ENCODE measurements at places on chromosomes 6 and 20.

GRCh38 chr6:104251651-104252050 lies 608.1 kb downstream of the HACE1 start:
- DNase-seq: no peak

DNA sequence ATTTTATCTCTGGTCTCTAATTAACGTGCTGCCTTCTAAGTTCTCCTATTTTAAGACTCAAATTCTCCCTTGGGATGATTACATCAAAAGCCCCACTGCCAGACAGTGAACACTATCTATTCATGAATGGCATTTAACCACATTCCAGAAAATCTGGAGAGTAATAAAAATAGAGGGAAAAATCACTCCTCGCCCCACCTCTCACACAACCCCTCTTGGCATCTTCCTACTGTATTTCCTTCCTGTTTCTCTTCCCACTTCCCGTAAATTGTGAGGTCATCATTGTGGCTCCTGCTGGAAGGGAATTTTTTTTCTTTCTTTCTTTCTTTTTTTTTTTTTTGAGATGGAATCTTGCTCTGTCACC lies 31.5 kb downstream of the RAB44 start:
- DNase-seq: no peak

DNA sequence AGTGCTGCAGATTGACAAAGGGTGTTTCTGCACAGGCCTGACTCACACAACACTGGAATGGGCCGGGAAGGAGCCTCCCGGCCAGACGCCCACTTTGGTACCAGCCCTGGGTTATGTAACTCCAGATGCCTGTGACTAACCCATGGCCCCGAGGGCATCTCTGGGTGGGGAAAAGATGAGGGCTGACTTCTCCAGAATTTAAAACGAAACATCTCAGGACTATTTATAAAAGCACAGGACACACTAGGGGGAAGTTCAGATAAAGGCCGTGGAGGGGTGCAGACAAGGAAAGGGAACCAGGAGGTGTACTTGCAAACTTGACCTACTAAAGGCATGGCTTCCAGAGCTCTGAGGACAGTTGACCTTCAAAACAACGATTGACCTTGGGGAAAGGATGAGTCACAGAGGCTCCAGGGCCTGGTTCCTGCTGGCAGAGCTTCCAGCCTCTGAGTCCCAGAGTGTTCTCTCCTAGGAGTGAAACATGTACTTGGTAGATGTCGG lies 196.9 kb downstream of the NFATC2 start:
- DNase-seq: no peak

DNA sequence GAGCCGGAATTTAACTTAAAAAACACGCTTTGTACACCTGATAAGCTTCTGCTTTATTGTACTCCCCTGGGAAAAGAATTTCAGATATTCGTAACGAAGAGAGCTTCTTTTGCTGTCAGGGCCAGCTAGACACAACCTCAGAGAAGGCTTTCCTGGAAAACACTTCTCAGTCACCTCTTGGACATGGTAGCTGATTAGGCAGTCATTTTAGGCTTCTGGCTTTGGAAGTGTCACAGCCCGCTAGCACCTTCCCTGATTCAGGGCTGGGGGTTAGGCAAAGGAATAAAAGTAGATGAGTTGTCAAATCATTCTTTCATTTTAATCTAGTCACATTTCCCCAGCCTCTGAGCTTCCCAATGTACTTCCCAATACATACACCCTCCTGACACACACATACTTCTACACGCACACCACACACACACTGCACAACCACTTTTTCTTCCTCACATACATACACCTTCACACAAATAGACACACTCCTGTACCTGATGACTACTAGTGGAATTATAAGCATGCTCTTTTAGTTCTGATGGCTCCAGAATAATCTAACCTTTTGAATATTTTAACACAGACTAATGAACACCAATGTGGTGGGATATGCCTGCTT lies 34.9 kb upstream of the TINAG start:
- DNase-seq: no peak

GRCh38 chr20:49909499-49910339 lies 5.6 kb downstream of the SPATA2 start:
- no peak for DNase-seq

DNA sequence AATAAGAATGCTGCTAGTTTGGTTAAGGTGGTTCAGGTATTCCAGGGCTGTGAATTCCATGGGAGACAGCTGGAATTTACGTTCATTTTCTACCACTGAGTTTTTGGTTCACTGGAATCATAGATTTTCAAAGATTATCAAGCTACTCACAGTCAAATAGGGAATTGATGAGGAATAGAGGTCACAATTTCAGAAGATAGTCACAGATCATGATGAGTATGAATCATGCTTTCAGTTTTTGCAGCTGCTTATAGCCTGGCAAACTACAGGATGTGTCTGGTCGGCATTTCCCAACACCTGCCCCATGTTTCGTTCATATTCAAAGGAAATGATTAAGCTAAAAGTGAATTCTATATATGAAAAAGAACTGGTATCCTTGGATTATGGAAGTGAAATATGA lies 58.7 kb downstream of the BCKDHB start:
- DNase-seq: no peak

GRCh38 chr6:133827766-133828165 lies 61.1 kb upstream of the TCF21 start:
- no peak for DNase-seq

GRCh38 chr6:138491017-138491416 lies 8.3 kb downstream of the NHSL1 start:
- no peak for DNase-seq

GRCh38 chr6:12026120-12026519 lies 14.0 kb downstream of the HIVEP1 start:
- DNase-seq: no peak

GRCh38 chr6:39666706-39667489 lies 58.3 kb downstream of the KIF6 start:
- DNase-seq: no peak

DNA sequence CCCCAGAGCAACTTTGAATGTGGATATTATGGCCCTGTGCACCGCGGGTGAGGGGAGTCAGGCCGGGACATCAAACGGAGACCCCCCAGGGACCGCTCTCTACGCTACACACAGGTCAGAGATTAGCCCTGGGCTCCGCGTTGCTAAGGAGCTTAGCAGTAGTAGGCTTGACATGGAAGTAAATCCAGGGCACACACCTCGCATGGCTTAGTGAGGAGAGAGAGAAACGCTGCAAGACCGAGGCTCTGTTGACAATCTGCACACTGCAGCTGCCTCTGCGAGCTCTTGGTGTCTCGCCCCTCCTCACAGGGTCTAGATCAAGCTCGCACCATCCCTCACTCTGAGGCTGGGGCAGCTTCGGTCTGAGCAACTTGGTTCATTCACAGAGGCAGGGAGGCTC lies 116.1 kb upstream of the CDH4 start:
- DNase-seq: no peak

- no peak for DNase-seq
Measured at GRCh38 chr6:40932366-40932765, 106.7 kb downstream of the UNC5CL start.

- DNase-seq: no peak
Measured at GRCh38 chr6:92945799-92946198, 473.6 kb downstream of the EPHA7 start.

DNA sequence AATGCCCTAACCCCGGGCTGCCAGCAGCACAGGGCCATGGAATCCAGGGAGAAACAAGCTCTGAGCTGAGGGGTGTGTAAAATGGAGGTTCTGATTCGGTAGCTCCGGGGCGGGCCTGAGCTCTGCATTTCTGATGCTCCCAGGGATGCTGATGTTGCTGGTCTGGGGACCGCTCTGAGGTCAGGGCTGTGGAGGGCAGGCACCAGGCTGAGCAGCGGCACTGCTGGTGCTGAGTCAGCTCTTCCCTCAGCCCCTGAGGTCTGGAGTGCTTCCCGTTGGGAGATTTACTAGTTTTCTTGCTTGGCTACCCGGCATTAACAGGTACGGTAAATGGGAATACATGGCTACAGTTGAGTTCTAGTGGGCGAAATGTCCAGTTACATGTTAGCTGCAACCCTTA lies 18.6 kb upstream of the CST3 start:
- DNase-seq: no peak

Data from activated CD8-positive, alpha-beta memory T cell treated with anti-CD3 and anti-CD28 coated beads for 4 hours (primary cell).